Nephron progenitor cell (in vitro differentiated cells): ENCODE measurements at places on chromosomes 3 and 15.

DNA sequence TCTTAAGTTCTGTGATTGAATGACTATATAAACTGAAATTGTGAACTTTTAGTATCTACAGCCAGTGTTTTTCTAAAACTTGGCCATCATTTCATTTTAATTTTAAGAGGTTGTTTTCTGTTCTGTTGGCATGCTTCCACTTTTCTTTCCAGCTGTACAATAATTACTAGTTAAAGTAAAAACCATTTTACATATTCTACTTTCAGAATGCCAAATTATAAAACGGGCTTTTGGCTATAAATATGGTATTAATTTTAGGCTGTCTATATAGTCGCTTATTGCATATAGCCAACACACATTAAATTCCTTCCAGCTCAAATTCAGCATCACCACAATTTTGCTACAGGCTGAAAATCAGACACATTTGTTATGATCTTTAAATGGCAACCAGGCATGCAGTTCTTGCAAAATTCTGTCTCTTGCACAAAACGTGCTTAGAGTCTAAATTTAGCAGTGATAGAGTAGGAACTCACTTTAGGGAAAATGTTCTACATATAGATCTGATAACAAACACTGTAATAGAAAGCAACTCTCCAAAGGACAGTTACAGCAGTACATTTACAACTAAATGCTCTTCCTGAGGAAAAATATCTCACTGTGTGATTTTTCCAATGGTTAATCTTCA lies 81.1 kb downstream of the BTD start:
- DNase-seq = no peak

DNA sequence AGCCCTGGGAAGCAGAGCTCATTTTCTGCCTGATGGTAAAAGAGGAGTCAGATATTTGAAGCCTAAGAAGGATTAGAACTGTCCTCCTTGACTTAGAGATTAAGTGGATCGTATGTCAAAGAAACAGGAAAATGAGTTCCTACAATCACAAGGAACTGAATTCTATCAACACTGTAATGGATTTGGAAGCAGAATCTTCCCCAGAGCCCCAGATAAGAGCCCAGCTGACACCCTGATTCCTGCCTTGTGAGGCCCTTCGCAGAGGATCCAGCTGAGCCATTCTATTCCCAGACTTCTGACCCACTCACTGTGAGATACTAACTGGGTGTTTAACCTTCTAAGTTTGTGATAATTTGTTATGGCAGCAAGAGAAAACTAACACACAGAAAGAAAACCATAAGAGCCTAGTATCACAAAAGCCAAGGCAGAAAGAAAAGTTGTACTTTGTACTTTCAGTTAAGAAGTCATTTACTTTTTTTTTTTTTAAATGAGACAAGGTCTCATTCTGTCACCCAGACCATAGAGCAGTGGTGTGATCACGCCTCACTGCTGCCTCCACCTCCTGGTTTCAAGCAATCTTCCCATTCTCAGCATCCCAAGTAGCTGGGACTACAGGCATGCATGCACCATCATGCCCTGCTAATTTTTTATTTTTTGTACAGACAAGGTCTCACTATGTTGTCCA lies 61.1 kb upstream of the ZBTB20 start:
- no peak for DNase-seq

GRCh38 chr15:70266412-70267121 lies 168.8 kb upstream of the TLE3 start:
- no peak for DNase-seq

GRCh38 chr15:100131321-100132224 lies 210.2 kb downstream of the ADAMTS17 start:
- peak; percentile 17 for DNase-seq

DNA sequence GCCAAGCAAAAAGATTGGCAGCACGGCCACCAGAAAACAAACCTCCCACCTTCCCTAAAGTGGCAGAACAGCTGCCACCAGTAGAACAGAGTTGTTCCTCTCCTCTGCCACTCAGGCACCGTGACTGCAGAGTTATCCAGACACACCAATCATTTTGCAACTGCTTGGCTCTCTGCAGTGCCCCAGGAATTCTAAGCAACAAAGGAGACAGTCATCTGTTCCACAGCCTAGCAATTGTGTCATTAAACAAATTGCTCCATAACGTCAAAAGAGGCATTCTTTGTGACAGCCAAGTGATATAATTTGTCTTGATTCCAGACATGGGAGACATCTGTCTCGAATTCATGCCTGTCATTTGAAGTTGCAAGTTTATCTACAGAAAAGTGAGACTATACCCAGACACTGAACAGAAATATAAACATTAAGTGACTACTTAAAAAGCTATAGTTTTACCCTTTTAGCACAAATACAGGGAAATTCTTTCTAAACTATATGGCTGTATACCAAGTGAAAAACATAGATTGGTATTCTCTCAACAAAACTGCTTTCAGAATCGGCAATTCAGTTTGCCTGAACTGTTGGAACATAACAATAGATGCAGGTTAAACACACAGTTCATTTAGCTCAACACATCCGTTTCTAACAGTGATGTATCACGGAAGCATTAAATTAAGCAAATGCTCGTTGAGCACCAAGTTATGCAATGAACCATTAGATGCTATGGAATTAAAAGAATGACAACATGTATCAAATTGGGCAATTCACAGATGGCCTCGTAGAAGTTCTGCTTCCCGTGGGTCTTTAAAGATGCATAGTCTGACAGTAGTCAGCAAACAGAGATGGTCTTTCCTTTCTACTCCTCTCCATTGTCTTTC lies 281.3 kb downstream of the FGF12 start:
- peak; percentile 4 for DNase-seq

- no peak for DNase-seq
These were observed 1.6 kb downstream of the FBN1 start for GRCh38 chr15:48643776-48644466.
